ENCODE measurements at places on chromosomes 3 and 15.

GRCh38 chr3:34178415-34178814, 380.0 kb downstream of the PDCD6IP start:
- no peak for DNase-seq

DNA sequence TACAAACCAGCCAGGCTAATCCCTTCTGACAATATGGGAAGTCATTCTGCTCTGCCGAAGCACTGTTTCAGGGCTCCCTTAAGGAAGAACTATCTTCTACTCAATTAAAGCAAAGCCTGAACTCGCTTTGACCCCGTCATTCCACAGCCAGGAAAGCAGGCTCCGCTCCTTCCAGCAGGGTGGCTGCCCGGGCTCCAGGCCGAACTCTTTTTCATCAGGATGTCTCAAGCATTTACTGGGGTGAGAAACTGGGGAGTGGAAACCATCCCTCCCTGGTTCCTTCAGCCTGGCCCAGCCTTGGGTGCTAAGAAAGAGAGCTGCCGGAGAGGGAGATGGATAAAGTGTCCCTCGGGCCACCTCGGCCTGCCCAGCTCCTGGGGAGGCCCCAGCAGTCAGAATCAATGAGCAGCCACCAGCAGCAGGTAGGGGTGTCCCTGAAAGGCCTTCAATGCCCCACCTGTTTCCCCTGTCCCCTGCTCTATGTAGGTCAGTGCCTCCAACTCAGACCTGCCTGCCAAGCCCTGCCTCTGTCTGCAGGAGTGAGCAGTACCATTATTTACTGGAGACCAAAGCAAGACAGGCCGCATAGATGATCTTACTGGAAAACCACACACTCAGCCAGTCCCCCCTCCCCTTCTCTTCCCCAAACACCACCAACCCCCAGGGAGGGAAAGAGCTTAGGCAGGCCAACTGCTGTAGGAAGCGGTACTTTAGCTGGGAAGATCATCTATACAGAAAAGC, 225.6 kb upstream of the TLE3 start:
- peak; percentile 93 for DNase-seq

- DNase-seq: no peak
Measured at GRCh38 chr15:40776537-40777141, 6.9 kb downstream of the C15orf62 start.

- DNase-seq: no peak
Measured at GRCh38 chr15:65885668-65886218, 16.5 kb downstream of the RAB11A start.

GRCh38 chr3:123161167-123161566, 40.6 kb upstream of the SEC22A start:
- DNase-seq: no peak

DNA sequence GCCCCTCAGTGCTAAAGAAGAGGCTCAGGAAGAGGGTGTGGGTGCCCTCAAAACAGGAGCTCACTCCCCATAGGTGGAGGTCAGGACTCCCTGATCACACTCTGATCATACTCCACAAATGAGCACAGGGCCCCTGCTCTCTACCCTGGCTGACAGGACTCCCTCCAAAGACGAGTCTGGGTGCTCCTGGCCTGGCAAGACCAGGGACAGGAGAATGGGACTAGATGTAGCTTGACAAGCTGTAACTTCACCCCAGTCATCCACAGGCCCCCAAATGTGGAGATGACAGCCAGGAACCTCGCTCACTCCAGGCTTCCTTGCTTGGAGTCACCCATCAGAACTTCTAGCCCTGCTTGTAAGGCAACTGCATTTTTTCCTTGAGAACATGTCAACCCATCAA, 11.1 kb downstream of the SCN5A start:
- no peak for DNase-seq

- no peak for DNase-seq
Measured at GRCh38 chr15:60787837-60788691, 309.1 kb upstream of the ICE2 start.

GRCh38 chr3:123837858-123838257, 46.3 kb downstream of the MYLK start:
- DNase-seq: no peak

DNA sequence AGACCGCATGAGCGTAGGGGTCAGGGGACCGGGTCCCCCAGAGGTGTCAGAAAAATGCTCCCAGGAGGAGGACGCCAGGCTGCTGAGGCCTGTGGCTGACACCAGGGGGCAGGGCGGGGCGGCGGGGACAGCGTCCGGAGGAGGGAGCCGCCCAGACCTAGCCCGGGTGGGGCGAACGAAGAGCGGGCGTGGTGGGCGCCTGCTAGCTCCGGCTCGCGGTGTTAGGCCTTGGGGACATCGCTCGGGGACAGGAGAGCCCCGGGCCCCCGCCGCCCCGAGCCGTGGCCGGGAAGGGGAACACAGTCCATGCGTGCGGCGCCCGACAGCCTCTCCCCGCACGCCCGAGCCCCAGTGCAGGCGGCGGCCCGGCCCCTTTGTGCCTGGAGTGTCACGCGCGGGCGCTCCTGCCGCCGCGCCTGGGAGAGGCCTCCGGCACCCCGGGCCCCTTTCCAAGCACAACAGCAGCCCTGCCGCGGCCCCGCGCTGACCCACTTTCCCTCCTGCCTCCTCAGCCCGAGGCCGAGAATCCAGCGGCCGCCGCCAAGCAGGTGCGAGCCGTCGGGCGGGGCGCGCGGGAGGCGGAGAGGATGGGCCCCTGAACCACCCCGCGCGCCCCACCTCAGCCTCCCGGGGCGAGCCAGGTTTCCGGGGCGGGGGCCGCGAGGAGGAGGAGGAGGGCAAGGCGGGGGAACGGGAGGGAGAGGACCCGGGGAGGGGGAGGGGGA, 111.0 kb upstream of the KLF13 start:
- peak; percentile 92 for DNase-seq

- no peak for DNase-seq
Measured at GRCh38 chr15:28037969-28038590, 61.0 kb downstream of the OCA2 start.

GRCh38 chr15:33043636-33044035, 150.9 kb downstream of the FMN1 start:
- DNase-seq: no peak

DNA sequence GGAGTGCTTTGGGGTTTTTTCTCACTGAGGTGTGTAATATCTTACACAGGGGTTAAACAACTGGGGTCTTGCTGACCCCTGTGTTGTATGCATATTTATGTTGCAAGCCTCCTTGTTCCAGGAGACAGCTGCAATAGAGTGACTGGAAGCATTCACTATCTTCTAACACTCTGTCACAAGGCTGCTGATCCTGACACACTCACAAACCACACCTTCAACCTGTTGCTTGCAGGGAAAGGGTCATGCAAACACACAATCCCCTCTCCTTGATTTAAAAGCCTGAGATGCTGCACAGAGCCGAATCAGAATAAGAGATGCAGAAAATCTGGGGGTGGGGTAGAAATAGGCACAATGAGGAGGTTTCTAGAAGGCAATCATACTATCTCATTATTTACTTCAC, 197.3 kb downstream of the CADPS start:
- no peak for DNase-seq

DNA sequence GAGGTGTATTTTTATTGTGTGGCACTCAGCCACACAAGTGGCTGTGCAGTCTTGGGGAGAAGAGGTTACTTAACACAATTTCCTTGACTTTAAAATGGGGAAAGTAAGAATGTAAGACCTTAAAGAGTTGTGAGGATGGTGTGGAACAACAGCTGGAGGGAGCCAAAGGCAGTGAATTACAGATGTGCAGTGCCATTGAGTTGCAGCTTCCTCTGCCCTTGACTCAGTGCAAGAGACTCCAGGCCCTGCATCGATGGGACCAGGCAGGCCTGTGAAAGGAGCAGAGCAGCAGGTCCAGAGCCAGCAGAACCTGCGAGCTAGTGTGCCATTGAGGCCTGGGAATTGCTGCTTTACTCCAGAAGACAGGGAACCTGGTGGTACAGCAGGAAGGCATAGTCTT, 27.2 kb downstream of the EEFSEC start:
- DNase-seq: no peak

- DNase-seq: no peak
Measured at GRCh38 chr3:149003653-149004305, 12.4 kb downstream of the GYG1 start.

- DNase-seq: no peak
Measured at GRCh38 chr3:185069037-185070030, 83.5 kb downstream of the C3orf70 start.

GRCh38 chr3:184683900-184684560, 27.8 kb downstream of the MAGEF1 start:
- DNase-seq: peak; percentile 28

DNA sequence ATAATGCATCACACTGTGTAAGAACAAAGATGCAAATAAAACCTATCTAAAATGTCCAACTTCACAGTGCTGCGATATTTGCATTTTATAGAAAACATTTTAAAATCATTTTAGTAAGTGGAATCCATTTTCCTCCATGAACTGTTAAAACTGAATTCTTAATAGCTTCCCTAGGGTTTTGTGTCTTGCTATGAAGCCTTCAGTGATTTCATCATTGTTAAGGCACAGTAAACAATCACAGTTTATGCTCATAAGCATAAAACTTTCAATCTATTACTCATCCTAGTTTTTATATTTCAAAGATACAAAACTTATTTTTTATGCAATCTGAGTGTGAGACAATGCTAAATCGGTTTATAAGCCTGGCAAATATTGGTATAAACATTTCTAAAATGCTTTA, 509.7 kb downstream of the TUSC7 start:
- no peak for DNase-seq

DNA sequence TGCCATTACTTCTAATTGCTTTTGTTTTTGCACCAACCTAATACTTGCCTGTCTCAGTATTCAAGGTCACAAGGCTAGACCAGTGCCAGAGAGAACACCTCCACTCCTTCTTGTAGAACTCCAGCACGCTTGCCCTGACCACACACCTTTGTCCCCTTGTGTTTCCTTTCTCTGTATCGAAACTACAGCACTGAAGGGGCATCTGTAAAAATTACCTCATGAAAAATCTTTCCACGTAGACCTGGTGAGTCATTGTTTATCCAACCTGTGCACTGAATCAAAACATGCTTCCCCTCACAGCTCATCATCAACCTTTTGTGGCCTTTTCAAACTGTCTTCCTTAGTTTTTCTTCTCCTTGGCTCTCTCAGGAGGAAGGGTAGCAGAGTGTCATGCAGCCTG, 259.5 kb downstream of the THRB start:
- DNase-seq: no peak

DNA sequence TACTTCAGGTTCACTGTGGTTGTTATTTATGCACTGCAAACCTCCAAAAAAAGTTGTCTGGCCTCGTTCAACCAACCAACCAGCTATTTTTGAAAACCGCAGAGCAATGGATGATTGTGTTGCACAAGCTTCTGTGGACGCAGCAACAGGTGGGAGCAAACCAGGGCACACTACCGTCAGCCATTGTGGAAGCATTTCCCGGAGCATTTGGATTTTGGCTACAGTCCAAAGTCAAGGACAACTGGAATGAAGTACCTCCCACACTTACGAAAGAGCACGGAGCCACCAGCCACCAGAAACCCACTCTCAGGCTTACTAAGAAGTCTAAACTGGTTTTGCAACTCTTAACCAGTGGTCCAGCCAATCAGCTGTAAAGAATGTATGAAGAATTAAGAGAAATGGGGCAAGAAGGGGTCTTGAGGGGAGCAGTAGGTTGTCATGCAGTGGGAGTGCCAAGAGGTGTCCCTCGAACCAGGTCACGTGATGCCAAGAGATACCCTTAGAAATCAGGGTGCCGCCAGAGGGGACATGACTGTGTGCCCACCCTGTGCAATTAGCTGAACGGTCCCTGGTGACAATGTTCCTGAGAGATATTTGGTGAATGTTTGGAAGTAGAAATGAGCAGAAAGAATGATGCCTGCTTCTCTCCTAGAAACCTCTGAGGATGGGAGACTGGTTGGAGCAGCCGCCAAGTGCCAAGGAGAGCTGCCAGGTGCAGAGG, 68.9 kb upstream of the PCSK6 start:
- DNase-seq: peak; percentile 17

GRCh38 chr15:29903785-29904464, 81.7 kb upstream of the TJP1 start:
- no peak for DNase-seq

- DNase-seq: no peak
Measured at GRCh38 chr15:90358124-90359033, 6.3 kb downstream of the ZNF774 start.

GRCh38 chr3:144771381-144771870, 799.8 kb downstream of the DIPK2A start:
- no peak for DNase-seq

DNA sequence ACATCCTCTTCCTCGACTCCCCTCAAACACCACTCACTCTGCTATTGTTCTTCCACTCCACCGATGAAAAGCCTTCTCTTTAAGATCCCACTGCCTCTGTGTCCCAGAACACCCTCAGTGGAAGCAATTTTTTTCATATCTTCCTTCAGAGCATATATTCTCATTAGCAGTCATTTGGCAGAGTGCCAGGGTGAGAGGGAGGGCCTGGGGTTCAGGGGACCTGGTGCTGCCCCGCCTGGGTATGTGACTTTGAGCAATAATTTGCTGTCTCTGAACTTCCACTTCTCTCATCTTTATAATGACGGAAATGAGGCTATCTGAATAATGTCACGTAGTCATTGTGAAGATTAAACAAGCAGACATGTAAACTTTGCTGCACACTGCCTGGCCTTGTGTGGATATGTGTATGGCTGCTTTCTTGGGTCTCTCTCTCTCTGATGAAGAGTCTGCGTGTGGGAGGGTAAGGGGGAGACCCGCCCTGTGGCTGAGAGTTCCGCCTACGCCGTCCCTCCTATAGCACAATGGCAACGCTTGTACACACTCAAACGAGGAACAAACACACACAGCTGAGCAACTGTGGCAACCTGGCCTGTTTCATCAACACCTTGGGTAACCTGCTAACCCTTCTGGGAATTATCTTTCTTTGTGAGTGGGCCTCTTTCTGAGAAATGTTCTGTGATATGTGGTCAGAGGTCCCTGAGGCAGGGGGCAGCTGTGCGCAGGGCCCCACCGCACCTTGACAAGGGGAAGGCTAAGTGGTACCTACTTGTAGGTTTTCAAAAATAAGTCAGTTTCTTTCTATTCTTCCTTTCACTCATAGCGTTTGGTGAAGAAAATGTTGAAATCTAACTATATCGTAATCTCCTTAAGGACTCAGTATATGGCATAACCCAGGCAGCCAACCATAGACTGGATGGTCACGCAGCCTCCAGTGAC, 369.8 kb downstream of the SV2B start:
- DNase-seq: no peak

- DNase-seq: no peak
Measured at GRCh38 chr3:47013231-47013630, 33.8 kb downstream of the NBEAL2 start.

- DNase-seq: peak; percentile 71
Measured at GRCh38 chr3:46913644-46914043, 36.1 kb downstream of the PTH1R start.

DNA sequence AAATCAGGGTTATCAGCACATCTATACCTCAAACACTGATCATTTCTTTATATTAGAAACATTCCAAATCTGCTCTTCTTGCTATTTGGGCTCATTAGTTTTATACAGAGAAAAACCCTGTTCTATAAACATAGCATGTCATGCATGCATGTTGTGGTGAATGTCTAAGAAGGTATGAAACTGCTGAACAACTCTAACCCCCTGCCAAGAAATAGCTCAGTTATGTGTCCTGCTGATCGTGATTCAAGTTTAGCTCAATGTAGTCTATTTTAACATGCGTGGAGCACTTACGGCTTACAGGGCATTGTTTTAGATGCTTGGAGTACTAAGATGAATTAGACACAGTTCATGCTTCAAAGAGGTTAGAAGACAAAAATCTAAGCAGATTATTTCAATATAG, 35.8 kb downstream of the MYH15 start:
- no peak for DNase-seq

- no peak for DNase-seq
Measured at GRCh38 chr3:47867451-47868044, 64.6 kb downstream of the DHX30 start.

- peak; percentile 32 for DNase-seq
Measured at GRCh38 chr3:49602877-49603411, 48.7 kb downstream of the BSN start.

Data from sigmoid colon (tissue), 7 donors.